NCI-H2081 (cell line): ENCODE measurements at places on chromosomes 12 and 14.

DNA sequence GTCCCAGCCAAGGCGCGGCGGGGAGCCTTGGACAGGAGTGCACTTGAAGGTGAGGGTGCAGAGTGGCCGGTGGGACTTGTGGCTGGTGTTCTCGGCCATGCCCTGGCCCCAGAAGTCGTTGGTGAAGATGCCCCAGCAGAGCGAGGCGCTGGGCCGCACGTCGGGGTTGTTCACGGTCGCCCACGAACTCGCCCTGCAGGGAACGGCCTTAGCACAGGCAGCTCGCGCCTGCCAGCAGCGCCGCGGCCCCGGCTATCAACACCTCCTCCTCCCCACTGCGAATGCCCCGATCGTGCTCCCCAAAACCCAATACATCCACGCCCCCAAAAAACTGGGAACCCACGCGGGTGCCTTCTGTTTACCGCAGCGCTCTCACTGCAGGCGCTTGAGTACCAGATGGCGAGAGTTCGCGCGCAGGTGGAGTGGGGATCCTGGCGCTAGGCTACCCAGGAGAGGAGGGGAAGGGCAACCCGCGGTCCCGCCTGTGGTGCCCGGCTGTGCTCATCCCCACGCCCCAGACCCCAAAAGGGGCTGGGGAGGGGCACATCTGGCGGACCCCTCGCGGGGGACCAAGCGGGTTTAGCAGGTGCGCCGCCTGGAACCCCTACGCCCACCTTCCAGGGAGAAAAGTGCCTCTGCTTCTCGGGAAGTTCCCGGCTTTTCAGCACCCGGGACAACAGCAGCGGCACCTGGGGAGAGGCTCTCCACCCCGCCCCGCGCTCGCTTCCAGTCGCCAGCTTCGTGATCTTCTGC, 386.3 kb upstream of the TMTC1 start:
- DNase-seq: no peak

DNA sequence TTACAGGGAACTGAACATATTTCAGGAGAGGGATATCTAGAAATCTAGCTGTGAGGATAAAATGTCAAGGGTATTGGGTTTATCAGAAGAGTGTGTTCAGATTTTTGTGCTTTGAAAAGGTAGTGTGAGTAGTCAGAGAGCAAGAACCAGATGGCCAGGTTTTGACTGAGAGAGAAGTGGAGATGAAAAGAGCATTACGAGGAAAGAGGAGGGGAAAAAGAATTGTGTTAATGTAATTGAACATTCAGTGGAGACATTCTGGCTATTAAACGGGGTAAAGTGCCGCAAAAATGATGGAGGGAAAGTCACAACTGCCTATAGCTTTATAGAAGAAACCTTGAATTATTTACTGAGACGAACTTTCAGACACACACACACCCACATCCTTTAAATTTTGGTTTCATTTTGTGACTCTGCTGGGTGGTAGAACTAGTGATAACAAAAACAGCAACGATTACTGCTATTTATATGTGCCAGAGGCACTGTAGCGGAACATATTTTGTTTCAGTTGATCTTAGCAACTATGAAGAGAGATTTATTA, 213.6 kb downstream of the ERC1 start:
- no peak for DNase-seq

GRCh38 chr12:66941150-66941549, 262.3 kb upstream of the GRIP1 start:
- DNase-seq: no peak

DNA sequence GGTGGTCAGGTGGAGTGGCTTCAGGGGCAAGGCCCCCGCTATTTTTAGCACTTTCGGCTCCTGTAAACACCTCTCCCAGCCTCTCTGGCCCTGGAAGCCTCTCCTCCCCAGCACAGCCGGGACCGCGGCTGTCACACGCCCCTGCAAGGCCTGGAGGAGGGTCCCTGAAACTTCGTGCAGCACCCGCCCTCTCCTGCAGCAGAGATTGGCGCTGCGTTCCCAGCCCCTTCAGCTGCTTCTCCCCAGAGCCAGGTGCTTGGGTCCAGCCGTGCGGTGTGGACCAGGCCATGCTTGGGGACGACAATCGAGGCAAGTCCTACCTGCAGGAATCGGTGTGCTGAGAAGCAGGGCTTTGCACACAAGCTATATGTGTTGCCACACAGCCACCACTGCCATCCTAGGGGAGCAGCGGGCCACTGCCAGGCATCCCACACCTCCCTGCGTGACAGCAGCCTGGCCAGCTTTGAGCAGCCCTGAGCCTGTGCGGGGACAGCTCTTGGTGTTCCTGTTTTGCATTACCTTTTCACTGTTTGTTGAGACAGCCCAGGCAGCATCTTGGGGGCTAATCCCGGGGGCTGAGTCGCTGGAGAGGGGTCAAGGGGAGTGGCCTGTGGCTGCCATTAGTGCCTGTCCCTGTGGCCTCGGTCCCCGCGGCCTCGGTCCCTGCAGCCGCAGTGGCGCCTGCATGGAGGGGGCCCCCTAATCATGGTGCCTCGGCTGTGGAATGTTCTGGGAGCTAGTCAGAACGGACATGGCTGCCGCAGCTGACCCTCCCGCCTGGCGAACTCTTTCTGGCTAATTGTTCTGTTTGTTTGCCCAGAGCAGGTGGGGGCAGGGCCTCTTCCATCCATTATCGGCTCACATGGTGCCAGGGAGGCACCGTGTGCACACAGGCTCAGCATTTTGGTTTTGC, 27.6 kb upstream of the TRAF3 start:
- peak; percentile 14 for DNase-seq

- no peak for DNase-seq
Measured at GRCh38 chr14:99067141-99067920, 204.7 kb downstream of the BCL11B start.

- DNase-seq: no peak
Measured at GRCh38 chr12:108814462-108815211, 42.7 kb downstream of the SSH1 start.

- DNase-seq: no peak
Measured at GRCh38 chr12:12735301-12735700, 18.1 kb downstream of the CDKN1B start.

GRCh38 chr14:57865066-57865402, 858 bp downstream of the SLC35F4 start:
- DNase-seq: no peak

- DNase-seq: no peak
Measured at GRCh38 chr12:94725375-94726168, 75.2 kb upstream of the TMCC3 start.

DNA sequence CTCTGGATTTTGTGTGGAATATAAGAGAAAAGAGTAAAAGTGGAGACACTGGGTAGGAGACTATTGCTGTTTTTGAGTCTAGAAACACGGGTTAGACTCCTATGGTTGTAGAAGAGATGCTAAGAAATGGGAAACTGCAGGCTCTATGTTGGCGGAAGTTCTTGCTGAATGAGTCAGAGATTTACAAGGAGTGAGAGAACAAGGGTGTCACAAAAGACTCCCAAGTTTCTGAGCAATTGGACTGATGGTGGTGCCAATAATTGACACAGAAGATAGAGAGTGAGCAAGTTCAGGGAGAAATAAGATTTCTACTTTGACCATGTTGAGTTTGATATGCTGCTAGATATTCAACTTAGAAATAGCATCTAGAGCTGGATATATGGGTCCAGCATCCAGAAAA, 2.6 kb upstream of the PRKD1 start:
- DNase-seq: no peak
